ENCODE measurements at places on chromosomes 13 and 19.
A peak's percentile ranks its signal among the peaks of the same experiment; 100 is the strongest.

- peak; percentile 35 for DNase-seq
Observed at GRCh38 chr19:38850976-38851621, 1.3 kb upstream of the HNRNPL start.

DNA sequence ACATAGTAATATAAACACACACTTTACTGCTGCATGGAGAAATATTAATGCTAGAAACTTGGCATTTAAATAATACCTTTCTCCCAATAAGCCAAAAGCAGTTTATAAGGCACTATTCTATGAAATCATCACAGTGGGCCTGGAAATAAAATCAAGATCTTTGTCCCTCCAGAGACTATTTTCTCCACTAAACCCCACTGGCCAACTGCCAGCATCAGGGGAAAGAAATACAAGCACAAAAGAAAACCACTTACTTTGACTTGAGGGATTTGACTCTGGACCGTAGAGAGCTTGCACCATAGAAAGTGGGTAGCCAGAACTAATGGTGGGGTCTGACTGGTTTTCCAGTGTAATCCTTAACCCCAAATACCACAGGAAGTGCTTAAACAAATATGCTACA, 71.9 kb downstream of the DCLK1 start:
- DNase-seq: no peak

GRCh38 chr19:49605605-49606004, 14.6 kb downstream of the PRR12 start:
- no peak for DNase-seq

GRCh38 chr19:29105629-29106292, 107.2 kb downstream of the UQCRFS1 start:
- DNase-seq: no peak

DNA sequence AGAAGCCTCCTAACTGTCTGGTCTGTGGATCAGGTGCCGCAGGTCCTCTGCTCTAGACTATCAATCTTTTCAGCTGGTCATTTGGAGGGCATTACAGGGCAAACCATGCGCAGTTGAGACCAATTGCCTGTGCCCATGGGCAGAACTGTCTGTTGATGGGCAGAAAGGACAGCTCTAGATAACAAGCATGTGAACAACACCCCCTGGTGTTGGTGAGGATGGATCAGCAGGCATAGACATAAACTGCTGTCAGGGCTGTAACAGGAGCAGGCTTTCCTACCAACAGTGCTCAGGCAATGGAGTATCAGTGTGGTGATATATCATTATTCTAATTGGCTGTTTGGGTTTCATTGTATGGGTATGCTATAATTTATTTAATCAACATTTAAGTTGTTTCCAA, 104.7 kb upstream of the KL start:
- no peak for DNase-seq

- no peak for DNase-seq
Observed at GRCh38 chr13:105672881-105673280, 862.6 kb downstream of the EFNB2 start.

DNA sequence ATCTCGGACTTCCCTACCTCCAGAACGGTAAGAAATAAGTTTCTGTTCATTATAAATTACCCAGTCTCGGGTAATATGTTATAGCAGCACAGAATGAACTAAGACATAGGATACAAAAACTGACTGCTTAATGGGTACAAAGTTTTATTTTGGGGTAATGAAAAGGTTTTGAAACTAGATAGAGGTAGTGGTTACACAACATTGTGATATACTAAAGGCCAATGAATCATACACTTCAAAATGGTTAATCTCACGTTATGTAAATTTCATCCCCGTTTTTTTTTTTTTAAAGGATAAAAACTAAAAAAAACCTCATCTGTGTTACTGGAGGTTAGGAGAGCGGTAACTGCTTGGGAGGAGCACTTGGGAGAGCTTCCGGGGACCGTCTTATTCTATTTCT, 23.5 kb downstream of the AKT2 start:
- peak; percentile 30 for DNase-seq

DNA sequence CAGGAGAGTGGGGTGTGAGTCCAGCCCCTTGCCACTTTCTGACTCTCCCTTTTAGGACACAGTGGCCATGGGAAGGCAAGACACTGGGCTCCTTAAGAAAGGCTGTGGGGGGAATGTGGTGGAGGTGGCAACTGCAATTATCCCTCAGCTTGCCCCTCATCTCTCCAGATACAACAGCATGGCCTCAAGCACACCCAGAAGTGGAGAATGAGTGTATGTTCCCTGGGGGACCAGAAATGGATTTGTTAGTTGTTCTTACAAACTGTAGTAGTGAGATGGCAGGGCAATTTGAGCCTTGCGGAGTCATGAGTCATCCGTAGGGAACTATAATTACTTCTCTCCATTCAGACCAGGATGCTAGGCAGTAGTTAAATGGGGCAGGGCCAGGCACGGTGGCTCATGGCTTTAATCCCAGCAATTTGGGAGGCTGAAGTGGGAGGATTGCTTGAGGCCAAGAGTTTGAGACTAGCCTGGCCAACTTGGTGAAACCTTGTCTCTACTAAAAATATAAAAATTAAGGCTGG, 25.6 kb upstream of the CXCL17 start:
- no peak for DNase-seq

- DNase-seq: no peak
Observed at GRCh38 chr13:41236369-41236768, 27.0 kb downstream of the MTRF1 start.

DNA sequence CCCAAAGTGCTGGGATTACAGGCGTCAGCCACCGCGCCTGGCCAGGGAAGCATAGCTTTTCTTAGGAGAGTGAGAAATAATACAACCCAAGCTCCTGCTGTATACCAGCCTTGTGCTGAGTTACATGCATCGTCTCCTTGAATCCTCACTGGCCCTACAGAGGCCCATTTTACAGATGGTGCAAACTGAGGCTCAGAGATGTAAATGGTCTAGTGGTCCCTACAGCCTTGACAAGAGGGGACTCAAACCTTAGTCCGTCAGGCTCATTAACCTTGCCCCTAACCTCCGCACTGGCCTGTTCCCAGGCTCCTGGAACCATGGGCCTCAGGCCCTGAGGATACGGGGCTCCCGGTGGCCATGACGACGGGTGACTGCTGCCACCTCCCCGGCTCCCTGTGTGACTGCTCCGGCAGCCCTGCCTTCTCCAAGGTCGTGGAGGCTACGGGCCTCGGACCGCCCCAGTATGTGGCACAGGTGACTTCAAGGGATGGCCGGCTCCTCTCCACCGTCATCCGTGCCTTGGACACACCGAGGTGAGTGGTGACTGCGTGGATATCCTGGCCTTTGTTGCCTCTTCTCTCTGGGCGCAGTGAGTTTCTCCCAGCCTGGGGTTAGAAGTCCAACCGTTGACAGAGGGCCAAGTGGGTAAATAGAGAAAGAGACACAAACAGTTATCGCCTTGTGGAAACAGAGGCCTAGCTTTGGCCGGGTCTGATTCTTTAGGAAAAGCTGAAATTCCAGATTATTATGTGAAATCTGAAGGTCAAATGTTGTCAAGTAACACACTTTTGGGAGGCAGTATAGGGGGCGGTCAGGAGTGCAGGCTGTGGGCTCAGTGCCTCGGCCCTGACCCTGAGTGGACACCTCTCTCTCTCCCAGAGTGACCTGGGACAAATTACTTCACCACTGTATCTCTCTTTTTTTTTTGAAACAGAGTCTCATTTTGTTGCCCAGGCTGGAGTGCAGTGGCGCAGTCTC, 8.7 kb downstream of the MARCHF2 start:
- no peak for DNase-seq

GRCh38 chr19:54339646-54340358, 840 bp upstream of the LILRA4 start:
- DNase-seq: peak; percentile 59

GRCh38 chr13:53520132-53520531, 491.5 kb downstream of the OLFM4 start:
- DNase-seq: no peak

DNA sequence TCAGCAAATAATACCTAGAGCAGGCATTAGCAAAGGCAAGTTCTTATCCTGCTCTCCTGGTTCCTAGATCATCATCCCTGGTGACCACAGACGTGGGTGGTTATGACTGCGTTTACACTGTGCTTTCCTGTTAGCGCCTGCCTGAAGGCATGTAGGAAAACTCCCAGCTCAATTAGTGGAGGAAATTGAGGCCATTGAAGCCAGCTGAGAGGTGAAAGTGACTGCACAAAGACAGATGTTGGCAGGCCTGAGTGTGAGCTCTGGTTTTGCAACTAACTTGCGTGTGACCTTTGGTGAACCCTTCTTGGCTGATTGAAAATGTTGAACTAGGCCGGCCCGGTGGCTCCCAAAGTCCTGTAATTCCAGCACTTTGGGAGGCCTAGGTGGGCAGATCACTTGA, 17.5 kb upstream of the NWD1 start:
- peak; percentile 52 for DNase-seq

GRCh38 chr19:13493516-13494310, 12.6 kb downstream of the CACNA1A start:
- DNase-seq: no peak

GRCh38 chr13:44669534-44669933, 93.4 kb upstream of the TSC22D1 start:
- DNase-seq: no peak

- peak; percentile 96 for DNase-seq
Observed at GRCh38 chr19:7705387-7706187, 3.7 kb upstream of the FCER2 start.

GRCh38 chr19:17860993-17861360, 1.3 kb downstream of the RPL18A start:
- no peak for DNase-seq

- DNase-seq: no peak
Observed at GRCh38 chr13:74191410-74191809, 57.2 kb upstream of the KLF12 start.

DNA sequence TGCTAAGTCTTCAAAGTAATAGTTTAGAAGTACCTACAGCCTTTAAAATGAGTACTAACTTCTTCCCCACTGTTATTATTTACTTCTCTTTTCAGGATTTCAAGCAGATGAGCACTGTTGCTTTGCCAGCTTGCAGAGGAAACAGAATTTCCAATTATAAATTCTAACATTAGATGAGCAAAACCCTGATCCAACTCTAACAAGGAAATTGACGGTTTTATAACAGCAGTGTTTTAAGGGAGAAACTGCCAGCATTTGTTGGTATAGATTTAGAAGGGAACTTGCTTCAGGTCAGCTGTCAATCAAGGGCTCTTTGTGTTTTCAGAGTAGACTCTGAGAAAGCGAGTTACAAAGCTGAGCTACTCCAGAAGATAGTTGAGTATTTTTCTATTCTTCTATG, 120.5 kb downstream of the RAP2A start:
- no peak for DNase-seq

GRCh38 chr19:11364935-11365334, 9.5 kb upstream of the SWSAP1 start:
- no peak for DNase-seq

- DNase-seq: peak; percentile 5
Observed at GRCh38 chr13:30618186-30618929, 638 bp downstream of the USPL1 start.

DNA sequence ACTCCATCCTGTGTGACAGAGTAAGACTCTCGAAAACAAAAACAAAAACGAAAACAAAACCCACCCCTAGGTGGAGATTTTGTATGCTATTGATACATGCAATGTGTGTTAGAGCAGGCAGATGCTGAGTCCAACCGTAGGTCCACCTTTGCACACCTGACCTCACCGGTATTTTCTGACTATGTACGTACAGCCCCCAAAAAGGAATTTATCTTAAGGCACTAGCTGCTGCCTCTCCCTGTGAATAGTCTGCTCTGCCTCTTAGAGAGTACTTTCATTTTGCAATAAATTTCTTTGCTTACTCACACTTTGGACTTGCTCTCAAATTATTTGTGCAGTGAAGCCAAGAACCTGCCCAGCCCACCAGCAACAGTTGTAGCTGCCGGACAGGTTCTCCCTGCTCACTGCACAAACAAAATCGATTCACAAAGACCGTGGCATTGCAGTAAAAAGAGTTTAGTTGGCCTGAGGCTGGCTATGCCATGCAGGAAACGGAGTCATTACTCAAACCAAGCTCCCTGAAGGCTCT, 8.2 kb upstream of the ZNF77 start:
- no peak for DNase-seq

GRCh38 chr19:58551577-58552471, 3.1 kb downstream of the CHMP2A start:
- no peak for DNase-seq

- DNase-seq: no peak
Observed at GRCh38 chr19:32542477-32543108, 38.4 kb upstream of the PDCD5 start.

DNA sequence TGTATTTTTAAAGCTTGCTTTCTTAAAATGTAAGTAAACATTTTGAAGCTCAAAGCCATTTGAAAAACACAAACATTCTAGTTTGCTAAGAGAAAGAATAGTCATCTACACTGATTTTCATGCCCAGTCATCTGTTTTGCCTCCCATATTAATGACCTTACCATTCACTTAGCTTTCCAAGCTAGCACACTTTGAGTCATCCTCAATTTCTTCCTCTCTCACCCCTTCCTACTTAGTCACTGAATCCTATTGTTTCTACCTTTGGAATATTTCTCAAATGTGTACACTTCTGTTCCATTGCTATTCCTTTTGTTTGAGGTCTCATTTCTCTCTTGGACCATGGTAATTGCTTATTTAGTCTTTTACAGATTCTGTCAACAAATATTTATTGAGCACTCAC, 7.3 kb upstream of the HS6ST3 start:
- DNase-seq: no peak

DNA sequence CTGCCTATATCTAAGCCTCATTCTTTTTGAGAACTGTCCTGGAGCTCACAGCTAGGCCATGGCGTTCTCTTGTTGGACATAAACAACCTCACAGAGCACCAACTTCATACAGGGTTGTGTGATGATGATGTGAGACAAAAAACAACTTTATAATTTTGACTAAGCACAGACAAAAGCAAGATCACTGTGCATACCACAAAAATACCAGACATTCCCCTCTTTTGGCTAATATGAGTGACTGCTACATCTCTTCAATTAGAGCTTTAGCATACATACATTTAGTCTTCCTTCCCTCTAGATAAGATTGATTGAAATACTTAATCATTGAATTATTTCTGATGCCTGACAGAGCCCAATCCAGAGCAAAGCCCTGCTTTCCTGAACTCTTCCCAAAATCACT, 8.3 kb downstream of the MAB21L1 start:
- no peak for DNase-seq

- DNase-seq: no peak
Observed at GRCh38 chr13:113726961-113727411, 32.0 kb upstream of the TMEM255B start.

GRCh38 chr19:15810335-15810734, 5.1 kb downstream of the OR10H1 start:
- no peak for DNase-seq

DNA sequence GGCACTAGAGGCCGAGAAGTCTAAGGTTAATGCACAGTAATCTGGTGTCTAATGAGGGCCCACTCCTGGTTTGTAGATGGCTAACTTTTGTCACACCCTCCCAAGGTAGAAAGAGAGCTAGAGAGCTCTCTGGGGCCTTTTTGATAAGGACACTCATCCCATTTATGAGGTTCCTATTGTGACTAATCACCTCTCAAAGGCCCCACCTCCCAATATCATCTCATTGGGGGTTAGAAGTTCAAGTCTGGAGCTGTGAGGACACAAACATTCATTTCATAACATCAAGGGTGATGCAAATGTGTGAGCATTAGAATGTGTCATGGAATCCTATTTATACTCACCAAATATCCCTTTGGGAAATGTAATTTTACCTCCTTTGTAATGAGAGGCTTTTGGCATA, 79.2 kb upstream of the SLC10A2 start:
- no peak for DNase-seq

Data from inflammatory macrophage (primary cell).